ENCODE measurements at places on chromosomes 13 and 19.

- DNase-seq, result no peak
Measured at GRCh38 chr19:8643860-8644653, 13.6 kb downstream of the NFILZ start.

DNA sequence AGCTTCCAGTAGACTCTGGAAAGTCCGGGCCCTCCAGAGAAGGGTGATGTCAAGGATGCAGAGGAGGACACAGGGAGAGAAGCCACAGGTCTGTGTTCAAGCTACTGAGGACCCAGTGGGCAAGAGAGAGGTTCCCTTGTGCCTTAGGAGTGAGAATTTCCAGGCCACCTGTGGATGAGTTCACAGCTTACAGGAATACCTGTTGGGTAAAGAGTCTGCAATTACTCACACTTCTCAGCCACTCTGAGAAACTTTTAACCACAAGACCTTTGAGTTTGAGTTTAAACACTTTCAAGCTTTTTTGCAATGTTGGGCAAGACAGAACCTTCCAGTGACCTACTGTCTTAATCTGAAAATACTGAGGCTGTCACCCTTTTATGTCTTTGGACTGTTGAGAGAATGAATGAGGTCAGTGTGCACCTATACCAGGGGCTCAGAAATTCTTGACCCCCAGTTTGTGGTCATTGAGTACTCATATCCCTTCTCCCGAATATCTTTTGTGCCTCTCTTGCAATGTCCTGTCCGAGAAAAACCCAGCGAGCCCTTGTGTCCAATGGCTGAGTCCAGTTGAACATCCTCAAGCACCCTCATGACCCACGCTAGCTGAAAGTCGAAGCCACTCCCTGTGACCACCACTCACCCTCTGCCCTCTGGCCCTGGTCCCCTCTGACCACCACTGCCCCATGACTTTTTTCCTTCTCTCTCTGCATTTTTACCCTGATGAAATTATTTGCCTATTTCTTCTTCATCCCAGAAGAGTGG, 368.5 kb upstream of the ZNF507 start:
- peak; percentile 60 for DNase-seq

DNA sequence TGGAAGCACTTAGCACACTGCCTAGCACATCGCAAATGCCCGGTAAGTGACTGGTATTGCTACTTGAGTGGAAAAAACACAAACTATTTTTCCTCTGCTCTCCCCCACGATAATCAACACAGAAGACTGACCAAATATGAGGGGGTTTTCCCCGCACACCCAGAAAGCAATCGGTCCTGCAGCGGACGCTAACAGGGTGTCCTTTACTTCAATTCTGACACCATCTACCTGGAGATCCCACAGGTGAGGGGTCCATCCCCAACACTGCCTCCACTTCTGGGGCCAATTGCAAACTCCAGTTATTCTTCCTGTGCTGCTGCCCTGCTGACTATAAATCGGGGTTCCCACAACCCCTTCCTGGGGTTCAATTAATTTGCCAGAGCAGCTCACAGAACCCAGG, 26.2 kb upstream of the PLEKHF1 start:
- no peak for DNase-seq

- DNase-seq, result no peak
Measured at GRCh38 chr19:6610934-6611852, 20.2 kb upstream of the CD70 start.

DNA sequence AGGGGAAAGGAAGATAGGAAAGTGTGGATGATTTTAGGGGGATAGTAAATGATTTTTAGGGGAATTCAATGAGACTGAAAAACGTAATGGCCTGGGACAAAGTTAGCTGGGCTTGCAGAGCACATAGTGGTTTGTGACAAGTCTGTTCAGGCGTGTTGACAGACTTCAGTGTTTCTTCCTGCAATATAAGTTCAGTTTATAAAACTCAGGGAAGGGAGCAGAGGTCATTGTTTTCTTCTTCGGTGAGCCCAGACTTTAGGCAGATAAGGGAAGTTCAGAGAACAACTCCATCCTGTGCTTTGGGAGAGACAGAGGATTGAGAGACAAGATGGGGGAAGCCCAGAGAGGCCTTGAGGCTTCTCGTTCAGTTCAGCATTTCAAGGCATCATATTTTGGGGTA, 45.2 kb upstream of the SLC7A1 start:
- DNase-seq, result no peak
